ENCODE measurements at places on chromosomes 1 and 21.

GRCh38 chr1:30637183-30637980 lies 86.0 kb downstream of the MATN1 start:
- DNase-seq = no peak

DNA sequence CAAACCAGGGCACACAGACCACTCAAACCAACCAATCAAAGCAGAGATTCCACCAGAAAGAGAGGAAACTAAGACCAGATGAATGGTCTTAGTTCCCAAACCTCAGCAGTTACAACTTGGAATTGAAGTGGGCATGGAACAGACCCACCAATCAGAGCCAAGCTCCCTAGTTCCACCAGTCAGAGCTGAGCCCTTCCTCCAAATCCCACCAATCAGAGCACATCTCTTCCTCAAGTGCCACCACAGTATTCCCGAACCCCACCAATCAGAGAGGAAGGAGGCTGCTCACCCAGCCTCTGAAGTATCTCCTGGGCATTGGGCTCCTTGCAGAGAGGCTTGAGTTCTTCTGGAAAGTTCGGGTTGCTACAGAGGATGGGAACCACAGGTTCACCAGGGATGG lies 1.4 kb downstream of the GUCA2A start:
- no peak for DNase-seq

- no peak for DNase-seq
These were observed 293.1 kb downstream of the SMYD3 start for GRCh38 chr1:246213947-246214346.

DNA sequence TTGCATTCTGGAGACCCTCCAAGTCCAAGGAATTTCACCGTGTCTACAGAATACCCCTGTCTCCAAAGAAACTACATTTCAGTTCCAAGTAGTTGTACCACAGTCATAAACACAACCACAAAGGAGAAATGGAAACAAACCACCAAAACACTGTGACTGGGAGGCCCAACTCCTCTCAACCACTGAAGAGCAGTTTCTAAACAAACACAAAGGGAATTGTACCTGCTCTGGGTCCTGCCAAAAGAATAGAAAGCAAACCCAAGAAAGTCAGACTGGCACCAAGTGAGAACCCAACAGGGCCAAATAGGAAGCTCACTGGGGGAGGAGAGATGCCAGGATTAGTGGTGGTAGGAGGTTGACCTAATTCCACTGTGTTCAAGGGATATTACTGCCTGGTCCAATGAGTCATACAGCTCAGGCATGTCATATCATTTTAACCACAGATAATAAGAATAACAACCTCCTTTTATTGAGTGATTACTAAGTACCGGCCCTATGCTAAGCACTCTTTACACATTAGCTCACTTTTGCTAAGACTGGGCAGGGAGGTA lies 123.9 kb upstream of the PPP2R5A start:
- no peak for DNase-seq

- no peak for DNase-seq
These were observed 139.0 kb downstream of the GLIS1 start for GRCh38 chr1:53600001-53600400.

GRCh38 chr1:212738330-212738729 lies 38.7 kb upstream of the BATF3 start:
- no peak for DNase-seq

GRCh38 chr1:196535727-196536126 lies 72.5 kb downstream of the KCNT2 start:
- no peak for DNase-seq

GRCh38 chr1:19750101-19750881 lies 49.4 kb downstream of the TMCO4 start:
- no peak for DNase-seq

DNA sequence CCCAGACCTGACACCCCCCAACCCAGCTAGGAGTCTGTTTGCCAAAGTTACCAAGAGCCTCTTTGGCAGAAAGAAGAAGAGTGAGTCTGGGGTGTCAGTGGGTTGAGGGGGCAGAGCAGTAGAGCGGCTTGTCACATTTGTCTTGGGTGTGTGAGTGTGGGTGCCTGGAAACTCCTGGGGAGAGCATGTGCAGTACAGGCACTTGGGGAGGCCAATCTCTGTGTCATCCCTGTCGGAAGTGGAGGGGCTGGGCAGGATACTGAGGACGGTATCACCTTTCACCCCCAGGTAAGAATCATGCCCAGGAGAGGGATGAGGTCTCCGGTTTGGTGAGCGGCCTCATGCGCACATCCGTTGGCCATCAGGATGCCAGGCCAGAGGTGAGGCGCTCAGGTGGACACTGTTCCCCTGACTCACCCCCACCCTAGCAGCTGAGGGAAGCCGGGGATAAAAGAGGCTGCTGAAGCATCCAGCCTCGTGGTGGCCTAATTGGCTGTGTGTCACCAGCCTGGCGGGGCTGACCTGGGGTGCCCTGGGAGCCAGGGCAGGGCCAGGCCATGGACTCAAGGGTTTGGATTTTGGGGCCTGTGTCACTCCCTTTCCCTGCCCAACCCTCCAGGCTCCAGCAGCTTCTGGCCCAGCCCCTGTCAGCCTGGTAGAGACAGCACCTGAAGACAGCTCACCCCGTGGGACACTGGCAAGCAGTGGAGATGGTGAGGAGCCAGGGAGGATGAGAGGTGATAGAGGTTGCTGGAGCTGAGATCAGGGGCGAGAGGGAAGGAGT lies 3.3 kb downstream of the PLK3 start:
- DNase-seq = no peak

DNA sequence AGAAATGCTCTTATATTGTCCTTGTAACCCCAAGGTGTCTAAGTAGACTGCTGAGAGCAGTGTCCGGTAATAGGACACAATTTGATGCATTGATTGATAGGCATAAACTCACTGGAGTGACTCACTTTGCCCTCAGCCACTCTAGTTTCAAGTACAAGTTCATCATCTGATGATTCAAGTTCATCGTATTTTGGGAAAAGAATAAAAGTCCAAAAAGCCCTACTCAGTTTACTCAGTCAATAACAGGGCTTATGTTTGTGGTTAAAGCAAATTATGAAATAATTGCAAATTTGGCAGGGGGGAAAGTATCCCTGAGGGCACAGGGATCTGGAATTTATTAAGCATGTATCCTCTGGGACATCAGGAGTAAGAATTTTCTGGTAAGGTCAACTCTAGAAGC lies 7.6 kb upstream of the ATF3 start:
- no peak for DNase-seq

GRCh38 chr21:39029900-39030884 lies 153.1 kb downstream of the PSMG1 start:
- DNase-seq = no peak

DNA sequence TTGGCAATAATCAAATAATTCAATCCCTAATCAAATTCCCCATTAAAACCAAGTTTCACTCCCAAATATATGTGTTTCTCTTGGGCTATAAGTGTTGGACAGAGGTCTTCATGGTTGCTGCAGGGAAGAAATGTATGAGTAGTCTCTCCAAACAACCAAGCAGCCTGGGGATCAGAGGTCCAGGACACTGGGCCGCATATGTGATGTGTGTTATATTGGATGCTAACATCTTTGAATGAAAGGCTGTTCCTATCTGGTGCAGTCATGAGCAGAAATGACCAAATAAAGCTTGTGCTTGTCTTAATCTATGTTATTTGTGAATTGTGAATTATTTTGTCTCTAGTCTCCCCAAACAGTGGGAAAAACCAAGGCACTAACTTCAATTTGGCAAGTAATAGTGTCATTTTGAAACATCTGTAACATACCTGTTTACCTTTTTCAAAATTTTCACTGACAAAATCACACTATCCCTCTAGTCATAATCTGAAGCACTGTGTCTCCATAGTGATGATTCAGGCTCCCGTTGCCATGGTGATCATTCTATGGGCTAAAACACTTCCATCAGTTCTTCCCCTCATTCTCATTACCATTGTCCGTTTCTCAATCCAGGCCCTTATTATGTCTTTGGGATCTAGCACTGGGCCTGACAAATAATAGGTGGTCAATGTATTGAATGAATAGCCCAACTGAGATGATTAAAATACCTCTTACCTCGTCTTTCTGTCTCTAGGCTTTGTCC lies 12.5 kb upstream of the TADA1 start:
- DNase-seq = no peak

DNA sequence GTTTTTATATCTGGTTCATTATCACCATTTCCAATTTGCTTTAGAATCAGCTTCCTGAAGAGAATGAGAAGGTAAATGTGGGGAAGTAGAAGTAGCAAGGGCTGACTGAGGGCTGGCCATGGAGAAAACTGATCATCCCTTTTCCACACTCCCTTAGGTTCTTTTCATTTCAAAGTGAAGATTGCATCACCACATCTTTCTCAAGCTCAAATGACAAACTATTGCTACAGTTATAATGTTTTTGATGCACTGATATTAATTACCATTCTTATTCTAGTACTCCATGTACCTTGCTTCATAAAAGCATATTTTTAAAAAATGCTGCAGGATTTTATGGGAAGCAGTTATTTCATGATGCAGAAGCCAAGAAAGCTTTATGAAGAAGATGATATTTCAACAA lies 7.9 kb upstream of the AK5 start:
- DNase-seq = no peak

GRCh38 chr1:7421471-7422075 lies 349.5 kb upstream of the VAMP3 start:
- no peak for DNase-seq

DNA sequence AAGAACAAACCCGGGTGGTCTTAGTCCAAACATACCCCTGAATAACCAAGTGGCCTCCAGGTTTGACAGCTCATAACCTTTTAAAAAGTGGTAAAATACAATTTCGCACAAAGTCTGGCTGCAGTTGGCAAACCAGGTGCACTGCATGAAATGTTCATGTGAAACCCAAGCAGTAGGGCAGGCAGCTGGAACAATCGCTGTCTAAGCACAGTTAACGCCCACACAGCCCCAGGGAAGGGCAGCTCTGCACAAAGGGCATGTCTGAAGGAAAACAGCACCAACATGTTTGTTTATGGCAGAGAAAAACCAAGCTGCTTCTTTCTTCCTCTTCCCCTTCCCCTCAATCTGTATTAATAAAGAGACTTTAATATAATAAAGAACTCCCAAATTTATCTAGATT lies 49.5 kb downstream of the KIAA1614 start:
- no peak for DNase-seq

DNA sequence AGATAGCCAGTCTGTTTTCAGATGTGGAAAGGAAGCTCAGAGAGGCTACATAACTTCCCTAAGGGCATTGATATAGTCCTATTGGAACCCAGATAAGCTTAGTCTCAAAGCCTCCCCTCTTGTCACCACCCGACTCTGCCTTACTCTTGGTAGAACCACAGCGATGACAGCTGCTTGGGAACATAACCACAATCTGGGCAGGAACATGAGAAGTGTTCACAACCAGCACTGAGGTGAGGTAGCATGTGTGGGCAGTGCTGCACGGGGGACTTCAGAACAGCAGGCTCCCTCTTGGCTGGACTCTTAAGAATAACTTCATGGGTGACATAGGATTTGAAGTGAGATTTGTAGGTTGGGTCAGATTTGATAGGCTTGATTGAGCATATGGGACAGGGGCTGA lies 9.3 kb upstream of the S100A10 start:
- no peak for DNase-seq

Data from GM13977 (cell line).